HepG2 (cell line): ENCODE measurements at places on chromosomes 12 and 14.
A peak's percentile ranks its signal among the peaks of the same experiment; 100 is the strongest.

GRCh38 chr12:88188180-88188579 lies 46.1 kb downstream of the TMTC3 start:
- no peak for DNase-seq

GRCh38 chr14:34874386-34875030 lies 652 bp downstream of the BAZ1A start:
- DNase-seq: peak; percentile 65

- no peak for DNase-seq
These were observed 10.5 kb downstream of the TTC8 start for GRCh38 chr14:88834883-88835431.

DNA sequence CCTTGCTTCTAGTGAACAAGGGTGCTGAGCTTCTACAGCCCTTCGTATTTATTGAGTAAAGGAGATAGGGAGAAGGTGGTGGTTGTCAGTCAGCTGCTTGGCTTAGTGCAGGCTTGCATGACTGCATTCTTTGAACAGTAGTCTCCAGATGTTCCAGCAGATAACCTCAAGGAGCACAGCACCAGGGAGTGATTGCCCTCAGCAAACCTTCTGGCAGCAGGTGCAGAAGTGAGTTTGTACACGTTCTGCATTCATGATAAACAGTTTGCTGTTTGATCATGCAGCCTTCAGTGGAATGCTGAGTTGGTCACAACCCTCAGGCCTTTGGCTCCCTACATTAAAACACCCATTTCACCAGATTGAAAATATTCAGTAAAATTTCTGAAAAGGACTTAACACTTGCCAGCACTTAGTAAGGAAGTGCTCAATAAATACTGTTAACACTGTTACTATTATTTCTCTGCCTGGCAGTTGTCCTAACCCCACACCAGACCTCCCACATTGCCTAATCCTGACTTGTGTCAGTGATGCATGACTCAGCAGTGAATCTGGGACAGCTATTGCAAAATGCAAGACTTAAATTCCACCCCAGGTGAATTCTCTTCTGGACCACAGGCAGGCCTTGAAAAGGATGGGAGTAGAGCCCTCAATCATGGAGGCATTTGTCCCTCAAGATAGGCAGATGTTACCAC lies 18.9 kb upstream of the CARMIL3 start:
- peak; percentile 89 for DNase-seq

- no peak for DNase-seq
These were observed 54.0 kb downstream of the TSPAN9 start for GRCh38 chr12:3131129-3131528.

- DNase-seq: peak; percentile 66
These were observed 8.7 kb downstream of the OR11H4 start for GRCh38 chr14:20247646-20248246.

- DNase-seq: no peak
These were observed 217.4 kb upstream of the PDE3A start for GRCh38 chr12:20150835-20151422.

DNA sequence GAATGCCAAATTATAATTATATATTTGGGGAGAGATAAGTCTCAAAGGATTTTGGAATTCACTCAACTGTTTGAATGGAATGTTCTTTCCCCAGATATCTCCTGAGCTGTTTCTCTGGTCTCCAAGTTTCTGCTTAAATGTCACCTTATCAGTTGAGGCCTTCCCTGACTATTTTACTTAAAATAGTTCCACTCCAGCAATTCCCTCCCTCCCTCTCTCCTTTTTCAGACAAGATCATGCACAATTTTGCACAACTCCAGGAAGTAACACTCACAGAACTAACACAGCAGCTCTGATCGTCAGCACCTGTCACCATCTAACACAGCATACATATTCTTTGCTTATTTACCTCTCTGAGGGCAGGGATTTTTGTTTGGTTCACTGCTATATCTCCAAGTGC lies 12.5 kb downstream of the BTG1 start:
- no peak for DNase-seq

GRCh38 chr14:91383439-91383838 lies 34.2 kb downstream of the CCDC88C start:
- DNase-seq: no peak

DNA sequence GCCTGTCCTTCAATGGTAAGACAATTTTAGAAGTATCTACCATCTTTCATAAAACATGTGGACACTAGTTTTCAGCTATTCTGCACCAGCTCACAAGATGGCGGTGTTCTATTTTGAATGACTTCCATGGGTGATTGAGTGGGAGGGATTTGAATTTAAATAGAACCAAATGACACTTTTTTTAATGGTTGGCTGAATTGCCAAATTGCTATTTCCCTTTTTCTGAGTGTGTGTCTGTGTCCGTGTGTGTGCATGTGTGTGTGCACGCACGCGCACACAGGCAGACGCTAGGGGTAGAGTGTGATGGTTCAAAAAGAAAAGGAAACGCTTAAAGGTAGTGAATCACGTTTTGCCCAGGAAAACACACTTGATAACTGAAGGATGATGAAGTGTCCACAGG lies 362.6 kb downstream of the DAD1 start:
- DNase-seq: no peak

GRCh38 chr12:51589557-51590176 lies 1.4 kb upstream of the SCN8A start:
- DNase-seq: no peak

- no peak for DNase-seq
These were observed 3.8 kb downstream of the GPD1 start for GRCh38 chr12:50107416-50108268.

DNA sequence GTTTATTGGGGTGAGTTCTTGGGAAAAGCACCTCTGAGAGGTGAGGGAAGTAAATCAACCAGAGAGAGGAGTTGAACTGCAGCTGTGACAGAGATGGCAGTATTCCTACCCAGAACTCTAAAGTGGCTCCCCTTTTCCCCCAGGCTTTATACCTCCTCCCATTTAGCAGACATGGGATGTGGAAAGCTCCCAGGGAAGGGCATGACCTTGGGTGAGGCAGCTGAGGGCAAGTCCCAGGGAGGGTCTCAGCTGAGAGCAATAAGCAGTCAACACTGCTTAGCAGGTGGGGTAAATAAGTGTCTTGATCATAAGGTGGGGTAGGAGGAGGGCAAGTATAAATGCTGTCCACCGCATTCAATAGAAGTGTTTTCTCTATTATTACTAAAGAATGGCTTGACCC lies 143.0 kb downstream of the AKAP6 start:
- no peak for DNase-seq

DNA sequence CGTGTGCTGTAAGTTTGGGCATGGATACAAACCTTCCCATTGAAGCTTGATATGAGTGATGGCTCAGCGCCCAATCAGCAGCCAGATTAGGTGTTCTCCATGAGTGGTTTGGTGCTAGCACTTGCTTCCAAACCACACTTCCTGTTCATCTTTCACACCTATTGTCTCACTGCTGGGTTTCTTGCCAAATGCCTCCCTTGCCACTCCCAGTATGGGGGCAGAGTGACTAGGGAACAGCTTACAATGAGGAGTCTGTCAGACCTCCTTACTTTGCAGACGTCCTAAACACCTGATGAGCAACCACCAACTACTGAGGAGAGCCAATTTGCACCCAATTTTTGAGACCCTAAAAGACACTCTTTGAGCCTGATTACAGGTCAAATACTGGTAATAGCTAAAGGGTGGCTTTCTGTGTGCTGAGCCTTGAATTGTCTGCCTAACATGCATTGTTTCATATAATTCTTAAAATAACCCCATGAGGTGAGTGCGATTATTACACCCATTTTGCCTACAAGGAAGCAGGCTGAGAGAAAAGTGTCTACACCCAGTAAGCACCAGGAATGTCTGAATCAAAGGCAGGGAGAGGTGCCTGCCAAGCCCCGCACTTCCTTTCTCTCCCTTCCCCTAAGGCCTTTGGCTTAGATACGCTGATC lies 48.4 kb upstream of the FOS start:
- no peak for DNase-seq

GRCh38 chr12:50353869-50354593 lies 42.4 kb downstream of the FAM186A start:
- DNase-seq: no peak

- DNase-seq: no peak
These were observed 202.2 kb downstream of the TMEM132D start for GRCh38 chr12:129701631-129702101.

GRCh38 chr14:69132513-69133181 lies 20.3 kb downstream of the DCAF5 start:
- DNase-seq: no peak

DNA sequence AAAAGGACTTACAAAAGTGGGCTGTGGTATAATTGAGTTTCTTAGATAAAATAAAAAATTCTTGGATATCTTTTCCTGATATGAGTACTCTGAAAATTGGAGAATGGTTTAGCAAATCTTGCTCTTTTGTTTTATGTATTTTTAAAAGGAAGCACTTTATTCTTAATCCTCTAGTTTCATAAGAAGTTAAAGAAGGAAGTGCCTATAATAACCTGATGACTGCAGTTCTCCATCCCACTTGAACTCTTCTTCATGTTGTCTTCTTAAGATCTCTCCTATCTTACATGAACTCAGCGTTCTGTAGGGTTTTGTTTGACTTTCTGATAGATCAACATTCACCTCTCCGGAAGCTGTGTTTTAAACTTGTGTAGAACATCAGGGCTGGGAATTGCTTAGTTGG lies 271.0 kb downstream of the ERC1 start:
- no peak for DNase-seq

GRCh38 chr12:53766881-53767280 lies 15.1 kb upstream of the CISTR start:
- no peak for DNase-seq

DNA sequence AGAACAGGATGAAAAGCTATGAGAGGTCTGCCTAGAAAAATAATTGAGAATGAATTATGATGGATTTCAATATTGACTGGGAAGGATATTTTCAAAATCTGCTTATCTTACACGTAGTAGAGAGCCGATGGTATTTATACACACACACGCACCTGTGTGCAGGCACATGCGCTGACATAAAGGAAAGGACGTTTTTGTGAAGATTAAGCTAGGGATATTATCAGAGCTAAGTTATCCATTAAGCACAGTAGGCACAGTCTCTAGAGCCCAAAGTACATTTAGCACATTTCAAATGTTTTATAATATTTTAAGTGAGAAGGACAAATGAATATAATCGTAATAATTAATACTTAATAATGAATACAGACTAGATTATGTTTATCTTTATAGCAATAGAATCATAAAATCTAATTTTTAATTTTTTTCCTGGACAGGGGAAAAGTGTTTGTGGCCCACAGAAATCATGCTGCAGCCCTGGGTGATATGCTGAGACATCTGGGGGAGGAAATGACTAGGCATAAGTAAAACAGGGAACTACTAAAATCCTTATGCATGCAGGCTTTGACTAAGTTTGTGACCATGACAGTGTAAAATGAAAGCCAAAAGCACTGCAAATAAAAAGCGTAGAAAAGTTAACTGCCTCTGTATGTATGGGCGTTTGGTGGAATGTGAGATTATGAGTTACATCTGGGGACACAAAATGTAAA lies 146.1 kb downstream of the KITLG start:
- no peak for DNase-seq

- no peak for DNase-seq
These were observed 213.5 kb downstream of the PELI2 start for GRCh38 chr14:56331592-56332216.

DNA sequence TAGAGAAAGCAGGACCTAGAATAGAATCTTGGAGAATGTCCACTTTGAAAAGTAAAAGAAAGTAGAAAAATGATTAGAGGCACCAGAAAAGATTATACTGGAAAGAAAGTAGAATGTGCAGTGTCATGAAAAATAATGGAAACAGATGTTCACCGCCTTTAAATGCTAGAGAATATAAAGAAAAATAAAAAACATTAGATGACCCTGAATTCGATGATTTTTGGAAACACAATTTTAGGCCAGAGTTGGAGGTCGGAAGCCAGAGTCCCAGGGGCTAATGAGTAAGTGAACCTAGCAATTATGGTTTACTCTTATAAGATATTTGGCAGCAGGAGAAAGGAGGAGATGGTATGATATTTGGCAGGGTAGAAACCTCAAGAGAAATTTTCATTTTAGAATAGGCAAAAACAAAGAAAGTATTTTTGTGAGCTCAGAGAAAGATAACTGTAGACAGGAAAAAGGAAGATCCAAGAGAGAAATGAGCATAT lies 37.7 kb downstream of the GYS2 start:
- DNase-seq: no peak

- DNase-seq: no peak
These were observed 75.7 kb downstream of the SSPN start for GRCh38 chr12:26271024-26271423.

DNA sequence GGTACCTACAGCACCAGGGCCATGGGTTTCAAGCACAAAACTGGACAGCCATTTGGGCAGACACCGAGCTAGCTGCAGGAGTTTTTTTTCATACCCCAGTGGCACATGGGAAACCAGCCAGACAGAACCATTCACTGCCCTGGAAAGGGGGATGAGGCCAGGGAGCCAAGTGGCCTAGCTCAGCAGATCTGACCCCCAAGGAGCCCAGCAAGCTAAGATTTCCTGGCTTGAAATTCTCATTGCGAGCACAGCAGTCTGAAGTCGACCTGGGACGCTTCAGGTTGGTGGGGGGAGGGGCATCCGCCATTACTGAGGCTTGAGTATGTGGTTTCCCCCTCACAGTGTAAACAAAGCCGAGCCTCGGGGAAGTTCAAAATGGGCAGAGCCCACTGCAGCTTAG lies 81.2 kb upstream of the CCDC175 start:
- no peak for DNase-seq

GRCh38 chr12:51118706-51119105 lies 35.3 kb upstream of the CSRNP2 start:
- no peak for DNase-seq

GRCh38 chr14:69366069-69366468 lies 32.0 kb downstream of the ERH start:
- DNase-seq: no peak

DNA sequence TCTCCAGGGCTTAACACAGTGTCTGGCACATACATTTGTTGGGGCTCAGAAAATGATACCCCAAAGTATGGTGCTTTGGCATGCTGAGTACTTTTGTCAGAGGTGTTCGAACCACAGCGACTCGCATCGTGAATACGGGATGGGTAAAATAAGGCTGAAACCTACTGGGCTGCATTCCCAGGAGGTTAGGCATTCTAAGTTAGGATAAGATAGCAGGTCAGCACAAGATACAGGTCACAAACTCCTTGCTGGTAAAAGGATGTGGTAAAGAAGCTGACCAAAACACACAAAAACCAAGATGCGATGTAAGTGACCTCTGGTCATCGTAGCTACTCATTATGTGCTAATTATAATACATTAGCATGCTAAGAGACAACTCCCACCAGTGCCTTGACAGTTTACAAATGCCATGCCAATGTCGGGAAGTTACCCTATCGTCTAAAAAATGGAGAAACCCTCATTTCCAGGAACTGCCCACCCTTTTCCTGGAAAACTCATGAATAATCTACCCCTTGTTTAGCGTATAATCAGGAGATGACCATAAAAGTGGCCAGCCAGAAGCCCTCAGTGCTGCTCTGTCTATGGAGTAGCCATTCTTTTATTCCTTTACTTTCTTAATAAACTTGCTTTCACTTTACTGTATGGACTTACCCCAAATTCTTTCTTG lies 3.3 kb upstream of the AEBP2 start:
- no peak for DNase-seq

- DNase-seq: peak; percentile 72
These were observed 10.8 kb downstream of the FBXL14 start for GRCh38 chr12:1583421-1584078.
